ENCODE measurements at places on chromosomes 6 and 20. TPM values are rescaled to one million over a fixed set of nuclear protein-coding genes. Genes with fewer than 3 reads are reported as not detected.

DNA sequence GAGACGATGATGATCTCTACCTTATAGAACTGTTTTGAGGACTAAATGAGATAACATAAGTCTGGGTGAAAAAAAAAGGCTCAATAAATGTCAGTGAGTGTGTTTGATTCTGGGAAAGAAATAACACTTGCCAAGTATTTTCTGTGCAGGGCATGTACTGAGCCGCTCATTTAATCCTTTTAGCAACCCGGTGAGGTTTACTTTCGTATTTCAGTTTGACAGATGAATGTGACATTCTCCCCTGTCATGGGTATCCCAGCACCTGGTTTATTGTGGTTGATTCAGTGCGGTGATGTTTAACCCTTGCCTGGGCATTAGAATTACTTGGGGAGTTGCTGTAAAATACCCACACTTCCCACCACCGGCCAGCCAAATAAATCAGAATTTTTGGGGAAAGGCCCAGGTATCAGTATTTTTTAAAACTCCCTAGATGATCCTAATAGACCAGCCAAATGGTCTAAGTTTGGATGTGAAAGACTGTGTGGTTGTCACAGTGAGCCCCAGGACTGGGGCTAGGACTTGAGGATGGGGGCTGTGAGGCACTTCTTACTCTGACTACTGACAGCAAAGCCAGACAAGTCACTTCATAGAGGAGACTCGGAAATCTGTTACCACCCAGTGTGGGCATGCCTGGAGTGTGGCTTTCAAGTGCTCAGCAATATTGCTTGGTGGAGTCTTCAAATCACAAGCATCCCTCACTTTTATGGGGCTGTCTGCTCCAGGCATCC is 100.2 kb upstream of the KCNG1 start:
- no peak for DNase-seq

The PRKN gene
- 9.0 TPM for total RNA-seq

The EEF1A2 gene
- total RNA-seq = 1.5 TPM

The APMAP gene
- 43.8 TPM for total RNA-seq

GRCh38 chr6:169780571-169781091 is 29.2 kb downstream of the ERMARD start:
- no peak for DNase-seq

The FRS3 gene
- 5.4 TPM for total RNA-seq

- no peak for DNase-seq
Observed at GRCh38 chr6:6407071-6407741, 86.7 kb upstream of the F13A1 start.

DNA sequence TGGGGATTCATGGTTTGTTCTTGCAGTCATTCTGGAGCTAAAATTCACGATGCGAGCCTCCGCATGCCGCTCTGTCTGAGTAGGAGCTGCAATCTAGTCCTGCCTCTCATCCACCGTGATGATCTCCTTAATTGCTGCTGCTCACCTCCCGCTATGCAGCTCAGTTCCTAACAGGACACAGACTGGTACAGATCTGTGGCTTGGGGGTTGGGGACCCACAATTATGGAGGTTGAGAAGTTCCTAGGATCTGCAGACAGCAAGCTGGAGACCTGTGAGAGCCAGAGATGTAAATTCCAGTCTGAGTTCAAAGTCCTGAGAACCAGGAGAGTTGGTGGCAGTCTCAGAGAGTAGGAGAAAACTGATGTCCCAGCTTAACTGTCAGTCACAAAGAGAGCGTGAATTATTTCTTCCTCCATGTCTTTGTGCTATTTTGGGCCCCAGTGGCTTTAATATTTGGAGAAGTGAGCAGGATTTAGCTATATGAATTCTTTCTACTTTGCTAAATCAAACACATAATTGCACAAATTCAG is 378.7 kb upstream of the MAN1A1 start:
- no peak for DNase-seq

DNA sequence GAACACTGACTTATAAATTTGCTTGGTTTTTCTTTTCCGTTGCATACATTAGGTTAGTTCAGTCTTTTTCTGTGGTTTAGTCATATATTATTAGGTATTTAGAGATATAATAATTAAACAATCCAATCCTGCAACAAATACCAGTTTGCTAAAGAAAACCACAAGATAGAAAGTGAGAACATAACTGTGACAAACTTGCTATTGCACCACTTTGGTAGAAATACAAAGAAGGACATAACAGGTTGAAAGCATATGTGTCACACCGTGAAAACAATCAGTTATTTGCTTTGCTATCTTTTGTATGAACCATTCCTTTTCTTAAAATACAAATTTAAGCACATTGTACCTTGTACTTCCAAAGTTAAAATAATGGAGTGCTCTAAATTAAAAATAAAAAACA is 42.0 kb upstream of the KCNQ5 start:
- DNase-seq = no peak

The RBL1 gene
- total RNA-seq = 5.6 TPM

GRCh38 chr20:55266361-55266760 is 739.0 kb downstream of the CBLN4 start:
- no peak for DNase-seq

- no peak for DNase-seq
Observed at GRCh38 chr20:61045876-61046585, 206.0 kb upstream of the CDH4 start.

- no peak for DNase-seq
Observed at GRCh38 chr6:138089325-138089724, 17.9 kb downstream of the PERP start.

The ZSCAN23 gene
- 4.5 TPM for total RNA-seq

The WFDC2 gene
- 1.5 TPM for total RNA-seq

The RHAG gene
- total RNA-seq = not detected

DNA sequence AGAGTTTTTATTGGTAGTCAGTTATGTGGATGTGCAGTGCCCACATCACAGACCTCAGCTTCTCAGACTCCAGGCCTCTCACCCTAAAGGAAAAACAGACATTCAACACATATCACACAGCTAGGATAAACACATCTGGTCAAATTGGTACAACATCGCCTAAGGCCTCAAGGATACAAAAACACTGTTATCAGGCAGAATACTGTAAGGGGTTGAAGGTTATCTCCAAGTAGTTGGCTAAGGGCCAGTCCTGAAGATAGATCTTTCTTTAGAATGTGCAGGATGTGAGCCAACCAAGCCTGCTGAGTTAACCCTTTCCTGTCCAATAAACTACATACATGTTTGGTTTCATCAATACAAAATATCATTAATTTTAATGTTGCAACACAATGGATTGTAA is 308.4 kb upstream of the GJE1 start:
- DNase-seq = no peak

The MAFB gene
- 55.0 TPM for total RNA-seq

DNA sequence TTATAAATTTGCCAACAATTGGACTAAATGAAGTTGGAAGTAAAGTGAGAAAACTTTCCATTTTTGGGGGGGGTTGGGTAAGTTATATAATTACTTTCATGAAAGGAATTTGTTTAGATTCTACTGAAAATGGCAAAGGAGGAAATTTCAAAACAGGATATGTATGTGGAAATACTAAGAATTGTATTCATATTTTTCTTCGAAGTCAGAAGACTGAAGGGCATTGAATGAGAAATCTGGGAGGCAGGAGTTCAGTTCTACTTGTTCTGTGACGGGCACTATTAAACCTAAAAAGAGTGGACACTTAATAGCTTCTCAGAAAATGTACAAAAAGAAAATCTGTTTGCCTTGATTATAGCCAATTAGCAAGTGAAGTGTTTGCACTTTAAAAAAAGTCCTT is 114.7 kb downstream of the PRIM2 start:
- DNase-seq = no peak

The PARD6B gene
- 2.6 TPM for total RNA-seq

DNA sequence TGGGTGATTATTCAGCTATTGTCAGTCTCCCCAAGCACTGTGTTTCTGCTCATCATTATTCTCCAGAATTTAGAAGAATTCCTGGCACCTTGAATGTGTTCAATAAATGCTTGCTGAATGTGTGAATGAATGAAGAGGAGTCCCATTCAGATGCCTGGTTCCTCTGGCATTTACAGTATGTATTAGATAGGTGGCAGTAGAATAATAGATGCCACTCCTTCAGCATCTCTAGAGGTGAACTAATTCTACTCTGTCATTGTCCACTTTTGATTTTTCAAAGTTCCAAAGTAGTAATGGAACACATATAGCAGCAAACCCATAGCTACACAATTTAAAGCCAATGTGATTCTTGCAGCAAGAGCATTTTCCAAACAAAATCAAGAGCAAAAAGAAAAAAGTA is 118.9 kb upstream of the CEP162 start:
- no peak for DNase-seq

The TRIM31 gene
- not detected for total RNA-seq

The MAP7 gene
- total RNA-seq = 2.5 TPM

GRCh38 chr20:58550275-58551059 is 35.3 kb upstream of the APCDD1L start:
- DNase-seq = no peak

DNA sequence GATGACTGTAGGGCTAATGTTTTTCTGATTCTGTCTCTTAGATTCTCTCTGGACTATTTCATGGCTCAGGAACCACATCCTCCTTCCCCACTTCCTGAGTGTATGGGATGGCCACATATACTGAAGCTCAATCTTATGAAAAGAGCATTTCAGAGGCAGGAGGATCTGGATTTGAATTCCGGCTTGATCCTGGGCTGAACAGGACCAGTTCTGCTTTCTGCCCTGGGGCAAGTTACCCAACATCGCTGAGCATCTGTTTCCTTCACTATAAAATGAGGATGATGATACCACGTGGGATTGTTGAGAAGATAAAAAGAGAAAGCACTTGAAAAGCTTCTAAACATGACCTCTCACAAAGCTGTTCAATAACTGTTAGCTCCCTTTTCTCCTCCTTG is 168.4 kb upstream of the TNFAIP3 start:
- peak; percentile 76 for DNase-seq

DNA sequence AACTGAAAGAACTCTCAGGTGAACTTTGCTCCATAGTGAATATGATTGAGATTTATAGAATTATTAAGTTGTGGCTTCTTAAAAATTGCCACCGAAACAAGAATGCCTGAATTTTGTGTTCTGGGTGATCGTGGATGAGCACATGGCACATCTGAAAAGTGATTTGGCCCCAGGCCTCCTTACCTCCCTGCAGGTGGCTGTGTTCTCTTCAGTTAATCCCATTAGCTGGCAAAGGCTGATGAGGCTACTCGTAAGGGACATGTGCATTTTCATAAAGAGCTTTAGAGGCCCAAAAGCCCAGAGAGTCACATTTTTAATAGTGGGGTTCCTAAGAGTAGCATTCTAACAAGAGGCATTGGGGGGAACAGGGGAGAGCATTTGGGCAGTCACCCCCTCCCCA is 22.6 kb downstream of the GNAS start:
- DNase-seq = no peak

The CCDC170 gene
- total RNA-seq = 1.4 TPM

- DNase-seq = no peak
Observed at GRCh38 chr6:152160346-152160745, 352.9 kb downstream of the ESR1 start.

The NKX2-4 gene
- total RNA-seq = not detected

The NR2E1 gene
- not detected for total RNA-seq

The NKAIN4 gene
- not detected for total RNA-seq

- DNase-seq = no peak
Observed at GRCh38 chr6:43383021-43383667, 13.7 kb upstream of the ZNF318 start.

The SEMG1 gene
- total RNA-seq = not detected

DNA sequence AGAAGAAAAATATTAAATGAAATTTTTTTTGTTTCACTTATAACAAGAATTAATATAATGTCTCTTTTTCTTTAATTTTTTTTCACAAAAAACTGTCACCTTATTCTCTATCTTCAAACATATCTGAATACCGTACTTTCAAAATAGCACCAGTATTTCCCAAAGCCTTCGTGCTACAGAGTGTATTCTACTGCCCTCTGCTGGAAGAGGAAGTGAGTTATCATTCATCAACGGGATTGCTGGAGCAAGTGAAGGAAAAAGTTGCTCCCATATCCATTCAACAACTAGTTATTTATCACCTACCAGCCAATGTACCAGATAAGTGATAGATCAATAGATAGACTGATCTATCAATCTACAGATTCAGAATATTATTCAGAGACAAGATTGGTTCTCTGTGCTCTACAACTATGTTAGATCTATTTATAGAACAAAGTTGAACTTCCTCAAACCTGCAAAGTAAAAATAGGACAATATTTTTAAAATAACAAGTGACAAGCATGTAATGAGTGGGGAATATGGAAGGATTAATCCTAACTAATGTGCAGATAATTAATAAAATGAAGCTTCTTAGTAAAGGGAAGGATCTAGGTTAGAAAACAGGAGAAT is 26.7 kb upstream of the TFAP2B start:
- DNase-seq = no peak

- DNase-seq = no peak
Observed at GRCh38 chr6:33108307-33108706, 32.5 kb downstream of the HLA-DPB1 start.

- no peak for DNase-seq
Observed at GRCh38 chr20:51608061-51608460, 65.5 kb upstream of the NFATC2 start.

- no peak for DNase-seq
Observed at GRCh38 chr6:96942676-96943075, 18.1 kb downstream of the KLHL32 start.

DNA sequence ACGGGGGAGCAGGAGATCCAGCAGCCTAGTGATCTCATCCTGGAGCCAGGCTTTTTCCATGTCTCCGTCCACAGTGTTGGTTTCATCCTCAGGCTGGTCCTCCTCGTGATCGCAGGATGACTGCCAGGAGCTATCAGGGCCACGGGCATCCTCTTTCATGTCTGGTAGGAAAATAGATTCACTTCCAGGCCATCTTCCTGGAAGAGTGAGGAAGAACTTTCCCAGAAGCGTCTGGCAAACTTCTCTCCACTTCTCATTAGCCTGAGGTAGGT is 15.3 kb upstream of the SLC9A8 start:
- DNase-seq = peak; percentile 53

- no peak for DNase-seq
Observed at GRCh38 chr20:49691818-49692568, 21.7 kb downstream of the B4GALT5 start.

The C6orf52 gene
- not detected for total RNA-seq

- no peak for DNase-seq
Observed at GRCh38 chr6:133992992-133993680, 40.1 kb downstream of the TBPL1 start.
